ENCODE measurements at places on chromosomes 6 and 20.

- peak; percentile 75 for DNase-seq
Measured at GRCh38 chr20:433300-433975, 25.3 kb downstream of the RBCK1 start.

DNA sequence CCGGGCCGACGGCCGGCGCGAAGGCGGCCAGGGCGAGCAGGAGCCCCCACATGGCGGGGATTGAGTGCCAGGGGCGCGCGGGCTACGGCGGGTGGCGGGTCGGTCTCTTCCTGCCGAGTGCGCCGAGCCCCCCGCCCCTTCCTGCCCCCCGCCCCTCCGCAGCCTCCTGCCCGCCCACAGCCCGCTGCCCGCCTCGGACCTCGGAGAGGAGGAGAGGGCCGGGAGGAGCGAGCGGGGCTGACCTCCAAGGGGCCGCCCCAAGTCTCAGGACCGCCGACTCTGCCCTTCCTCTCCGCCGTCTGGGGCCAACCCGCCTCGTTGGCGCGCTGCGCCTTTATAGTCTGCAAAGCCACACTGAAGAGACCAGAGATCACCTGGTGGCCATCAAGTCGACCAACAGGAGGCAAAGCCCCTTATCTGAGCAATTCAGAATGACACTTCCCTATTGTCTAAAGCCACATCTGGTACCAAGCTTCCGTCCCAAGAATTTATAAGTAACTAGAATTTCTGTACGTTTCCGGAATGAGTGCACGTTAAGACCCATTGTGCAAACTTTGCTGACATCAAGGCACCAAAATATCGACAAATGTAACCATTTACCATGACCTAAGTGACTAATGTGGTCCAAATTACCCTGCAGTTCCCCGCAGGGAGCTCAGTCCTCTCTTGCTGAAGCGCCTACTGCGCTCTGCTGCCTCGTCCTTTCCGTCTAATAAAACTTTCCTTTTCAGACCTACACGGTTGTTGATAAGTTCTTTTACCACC is at the start of gene CPXM1:
Gene CPXM1 (minus strand): TSS at position 107 of the 765 bp plus-strand sequence. CDS start 55 bp downstream, at position 52.
- no peak for DNase-seq

DNA sequence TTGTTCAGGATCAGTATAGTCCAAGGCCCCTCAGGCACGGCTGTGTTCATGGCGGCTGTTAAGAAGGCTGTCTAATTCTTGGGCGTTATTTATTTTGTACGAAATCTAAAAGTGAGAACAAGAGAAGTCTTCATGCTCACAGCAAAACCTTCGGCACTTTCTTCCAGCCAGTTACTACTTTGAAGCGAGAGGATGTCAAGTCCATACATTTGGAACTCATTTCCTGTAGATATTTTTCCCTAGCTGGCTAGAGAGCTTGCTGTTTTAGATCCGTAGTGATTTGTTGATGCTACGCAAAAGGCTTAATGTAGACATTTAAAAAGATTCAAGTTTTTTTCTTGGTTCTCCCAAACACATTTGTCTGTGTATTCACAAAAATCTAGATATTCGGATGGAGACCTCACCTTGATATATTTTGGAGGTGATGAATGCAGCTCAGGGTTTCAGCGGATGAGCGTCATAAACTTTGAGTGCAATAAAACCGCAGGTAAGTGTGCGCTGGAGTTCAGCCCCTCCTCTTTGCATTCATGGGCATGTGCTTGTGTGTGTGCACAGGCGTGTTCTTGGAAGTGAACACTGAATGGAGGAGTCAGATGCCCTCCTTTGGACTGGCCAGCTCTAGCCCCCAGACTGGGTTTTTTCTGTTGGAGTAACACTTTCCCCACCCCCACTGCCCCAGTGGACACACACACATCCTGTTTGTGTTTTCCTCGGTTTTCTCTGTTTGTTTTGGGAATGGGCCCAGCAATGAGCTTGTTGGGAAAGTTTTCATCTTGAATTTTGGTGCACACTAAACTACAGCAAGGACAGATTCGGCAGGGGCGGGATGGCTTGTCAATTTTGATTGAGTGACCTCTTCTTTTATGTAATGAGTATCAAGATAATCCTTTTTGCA is 65.4 kb downstream of the IGF2R start:
- DNase-seq = no peak

- no peak for DNase-seq
Measured at GRCh38 chr6:90118581-90118980, 178.1 kb downstream of the BACH2 start.

DNA sequence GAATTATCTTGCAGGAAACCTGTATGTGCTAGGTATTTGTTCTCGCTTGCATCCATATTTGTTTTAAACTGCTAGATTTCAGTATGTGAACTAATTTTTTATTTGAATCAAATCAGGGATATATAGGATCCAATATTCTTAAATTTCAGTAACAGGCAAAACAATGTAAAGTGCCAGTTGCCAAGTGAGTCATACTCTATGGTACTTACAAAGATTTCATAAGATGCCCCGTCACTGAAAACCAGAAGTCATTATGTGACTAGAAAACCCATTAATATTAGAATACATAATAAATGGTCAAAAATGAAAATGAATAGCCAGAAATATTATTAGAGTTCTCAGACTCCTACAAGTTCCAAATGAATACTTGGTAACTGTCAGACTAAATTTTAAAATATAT is 481.2 kb downstream of the TFAP2A start:
- DNase-seq = no peak

GRCh38 chr6:81843302-81843701 is 90.8 kb upstream of the TENT5A start:
- no peak for DNase-seq

- peak; percentile 8 for DNase-seq
Measured at GRCh38 chr20:32252189-32252588, 25.3 kb upstream of the KIF3B start.

DNA sequence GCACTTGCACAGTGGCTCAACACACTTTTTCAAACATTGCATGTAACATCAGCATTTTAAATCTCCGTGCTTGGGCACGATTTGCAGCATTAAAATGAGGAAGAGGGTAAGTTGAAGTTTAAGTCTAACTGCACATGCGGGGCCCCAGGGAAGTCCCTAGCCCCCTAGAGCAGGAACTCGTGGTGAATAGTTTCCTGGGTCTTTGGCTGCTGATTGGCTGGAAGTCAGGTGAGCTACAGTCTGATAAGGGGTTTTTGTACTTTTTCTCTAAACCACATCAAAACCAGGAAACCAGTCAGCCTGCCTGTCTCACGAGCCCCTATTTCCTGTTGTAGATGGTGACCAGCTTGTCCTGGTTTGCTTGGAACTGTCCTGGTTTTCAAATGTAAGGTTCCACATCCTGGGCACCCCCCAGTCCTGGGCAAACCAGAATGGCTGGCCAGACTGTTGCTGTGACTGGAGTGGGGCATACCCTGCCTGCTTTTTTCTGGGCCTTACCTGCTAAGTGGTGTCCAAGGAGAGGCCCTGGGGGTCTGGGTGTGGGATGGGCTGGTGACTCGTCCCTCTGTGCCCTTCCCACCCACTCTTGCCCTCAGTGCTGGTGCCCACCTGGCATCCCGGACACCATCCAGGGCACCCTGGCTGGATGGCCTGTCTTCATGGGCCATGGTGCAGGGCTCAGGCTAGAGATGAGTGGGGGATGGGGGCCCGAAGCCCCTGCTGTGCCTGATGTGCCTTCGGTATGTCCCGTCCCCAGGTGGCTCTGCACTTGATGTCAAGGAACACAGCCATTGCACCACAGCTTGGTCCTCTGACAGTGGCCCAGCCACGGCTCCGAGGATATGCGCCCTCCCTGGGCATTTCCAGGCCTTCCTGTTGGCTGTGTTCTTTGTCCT is 31.8 kb downstream of the SUN5 start:
- DNase-seq = peak; percentile 95

GRCh38 chr6:41451515-41452163 is 94.5 kb upstream of the FOXP4 start:
- DNase-seq = no peak

DNA sequence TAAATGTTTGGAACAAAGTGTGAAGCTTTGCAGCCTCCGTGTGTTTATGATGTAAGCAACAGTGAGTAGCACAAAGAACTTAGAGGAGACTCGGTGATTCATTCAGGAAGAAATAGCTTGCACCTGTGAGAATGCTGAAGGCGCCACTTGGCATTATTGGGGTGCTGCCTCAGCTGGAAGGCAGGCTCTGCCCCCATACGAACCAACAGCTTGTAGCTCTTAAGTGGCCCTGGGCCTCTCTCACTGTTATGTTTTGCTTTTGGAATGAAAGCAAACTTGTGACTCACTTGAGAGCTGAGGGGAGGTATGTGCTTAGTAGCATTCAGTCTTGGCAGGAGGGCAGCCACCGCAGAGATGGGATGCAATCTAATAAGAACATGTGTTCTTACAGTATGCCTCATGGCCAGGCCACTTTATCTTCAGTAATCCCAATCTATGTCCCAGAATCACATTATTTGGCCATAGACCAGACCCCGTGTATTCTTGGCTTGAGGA is 310.7 kb downstream of the EYA4 start:
- no peak for DNase-seq

GRCh38 chr20:58944610-58945009 is 36.4 kb upstream of the NELFCD start:
- DNase-seq = no peak

GRCh38 chr6:156828280-156828703 is 51.1 kb downstream of the ARID1B start:
- DNase-seq = peak; percentile 40

DNA sequence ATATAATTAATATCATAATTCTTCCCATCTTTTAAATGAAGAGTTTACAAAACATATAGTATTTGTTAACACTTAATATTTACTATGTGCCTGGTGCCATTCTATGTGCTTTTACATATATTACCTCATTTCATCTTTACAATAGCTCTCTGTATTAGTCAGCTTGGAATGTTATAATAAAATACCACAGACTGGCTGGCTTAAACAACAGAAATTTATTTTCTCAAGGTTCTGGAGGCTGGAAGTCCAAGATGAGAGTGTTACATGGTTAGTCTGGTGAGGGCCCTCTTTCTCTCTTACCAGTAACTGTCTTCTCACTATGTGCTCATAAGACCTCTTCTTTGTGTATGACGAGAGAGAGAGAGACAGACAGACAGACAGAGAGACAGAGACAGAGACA is 110.2 kb downstream of the NKAIN2 start:
- DNase-seq = no peak

DNA sequence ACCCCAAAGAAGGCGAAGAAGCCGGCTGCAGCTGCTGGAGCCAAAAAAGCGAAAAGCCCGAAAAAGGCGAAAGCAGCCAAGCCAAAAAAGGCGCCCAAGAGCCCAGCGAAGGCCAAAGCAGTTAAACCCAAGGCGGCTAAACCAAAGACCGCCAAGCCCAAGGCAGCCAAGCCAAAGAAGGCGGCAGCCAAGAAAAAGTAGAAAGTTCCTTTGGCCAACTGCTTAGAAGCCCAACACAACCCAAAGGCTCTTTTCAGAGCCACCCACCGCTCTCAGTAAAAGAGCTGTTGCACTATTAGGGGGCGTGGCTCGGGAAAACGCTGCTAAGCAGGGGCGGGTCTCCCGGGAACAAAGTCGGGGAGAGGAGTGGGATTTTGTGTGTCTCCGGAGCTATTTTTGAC is 69.6 kb downstream of the HFE start:
- DNase-seq = peak; percentile 52

DNA sequence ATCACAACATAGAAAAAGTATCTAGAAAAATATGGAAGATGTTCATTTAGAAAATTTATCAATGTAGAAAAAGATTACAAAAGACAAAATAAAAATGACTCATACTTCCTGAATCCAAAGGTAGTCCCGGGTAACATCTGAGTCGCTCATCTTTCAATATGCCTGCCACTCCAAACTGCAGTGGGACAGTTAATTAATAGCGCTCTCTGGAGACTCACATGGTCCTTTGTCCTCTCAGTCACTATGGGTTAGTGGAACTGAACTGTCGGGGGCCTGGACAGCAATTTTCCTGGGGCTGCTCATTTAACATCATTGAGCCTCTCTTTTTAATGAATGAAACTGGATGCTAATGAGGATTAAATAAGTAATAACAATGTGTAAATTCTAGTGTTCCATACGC is 103.4 kb downstream of the MAP3K4 start:
- DNase-seq = no peak

DNA sequence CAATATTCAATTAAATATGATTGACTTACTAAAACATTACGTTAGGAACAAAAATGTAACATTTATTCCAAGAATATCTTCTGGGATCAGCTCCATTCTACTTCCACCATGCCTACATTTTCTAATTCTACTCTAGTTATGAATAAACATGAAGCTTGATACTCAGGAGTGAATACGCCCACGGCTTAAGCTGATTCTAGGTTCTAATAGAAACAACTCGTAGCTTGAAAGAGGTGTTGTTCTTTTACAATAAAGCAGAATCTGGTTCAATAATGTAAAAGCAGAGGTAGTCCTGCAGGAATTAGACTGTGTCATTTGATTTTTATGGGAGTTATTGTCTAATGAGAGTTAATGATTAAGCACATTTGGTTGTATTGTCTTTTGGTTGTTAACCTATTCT is 107.3 kb upstream of the OLIG3 start:
- DNase-seq = no peak

- peak; percentile 45 for DNase-seq
Measured at GRCh38 chr6:166627875-166628801, 1.1 kb upstream of the RPS6KA2 start.

DNA sequence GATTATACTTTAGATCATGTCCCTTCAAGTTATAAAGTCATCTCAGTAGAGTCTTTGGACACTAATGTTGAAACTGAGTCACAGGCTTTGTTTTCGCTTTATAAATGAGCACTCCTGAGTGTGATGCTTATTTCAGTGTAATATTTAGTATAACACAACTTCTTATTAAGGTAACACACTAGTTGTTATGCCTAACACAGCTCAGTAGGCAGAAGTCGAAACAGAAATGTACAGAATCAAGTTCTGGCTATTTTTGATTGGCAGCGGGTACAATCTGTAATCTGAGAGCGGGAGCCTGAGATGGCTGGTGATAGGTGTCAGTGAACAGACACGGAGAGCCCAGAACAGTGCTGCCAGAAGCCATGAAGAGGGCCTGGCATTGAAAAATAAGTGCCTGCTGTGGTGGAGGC is 11.4 kb downstream of the HECA start:
- no peak for DNase-seq

GRCh38 chr6:136696238-136696637 is 96.0 kb downstream of the MAP3K5 start:
- DNase-seq = no peak

DNA sequence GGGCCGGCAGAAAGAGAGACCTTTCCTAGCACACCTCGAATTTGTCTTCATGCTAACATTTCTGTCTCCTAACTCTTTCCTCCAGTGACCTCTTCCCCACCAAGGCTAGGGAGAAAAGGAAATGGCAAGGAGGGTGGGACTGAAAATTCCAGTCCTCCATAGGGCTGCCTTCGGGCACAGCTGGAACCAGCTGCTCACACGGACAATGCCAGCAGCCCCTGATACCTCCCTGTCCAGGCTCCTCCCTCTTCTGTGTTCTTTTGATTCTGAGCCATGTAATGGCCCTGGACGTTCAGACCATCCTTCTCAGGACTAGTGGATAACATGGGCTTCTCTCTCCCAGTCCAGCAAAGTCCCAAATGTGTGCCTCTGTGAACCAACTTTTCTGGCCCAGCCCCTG is 29.1 kb upstream of the PHACTR3 start:
- DNase-seq = no peak
